Stimulated activated CD4-positive, alpha-beta T cell treated with anti-CD3 and anti-CD28 coated beads, TNF-alpha, amount 100 ng/mL, for 24 hours (primary cell): ENCODE measurements at places on chromosomes 6 and 20.

DNA sequence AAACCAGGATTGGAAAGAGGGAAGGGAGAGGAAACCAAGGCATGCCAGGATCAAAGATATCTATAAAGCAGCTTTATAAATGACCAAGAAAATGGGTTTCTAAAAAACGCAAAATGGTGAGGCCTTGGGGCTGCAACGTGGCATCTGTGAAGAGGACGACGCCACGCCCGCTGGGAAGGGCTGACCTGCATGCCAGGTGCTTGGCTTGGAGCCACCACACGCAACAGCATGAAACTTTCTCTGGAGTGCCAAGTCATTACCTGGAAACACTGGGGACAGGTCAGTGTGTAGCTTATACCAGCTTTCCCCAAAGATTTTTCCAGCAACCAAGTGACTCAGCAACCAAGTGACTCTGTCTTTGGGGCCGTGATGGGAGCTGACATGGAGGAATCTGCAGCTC lies 82.5 kb downstream of the POPDC3 start:
- DNase-seq: no peak

GRCh38 chr6:150214310-150214709 lies 71.5 kb downstream of the PPP1R14C start:
- no peak for DNase-seq

GRCh38 chr20:20888266-20888656 lies 175.8 kb upstream of the RALGAPA2 start:
- DNase-seq: no peak

GRCh38 chr20:24148372-24148771 lies 159.8 kb upstream of the GGTLC1 start:
- no peak for DNase-seq

DNA sequence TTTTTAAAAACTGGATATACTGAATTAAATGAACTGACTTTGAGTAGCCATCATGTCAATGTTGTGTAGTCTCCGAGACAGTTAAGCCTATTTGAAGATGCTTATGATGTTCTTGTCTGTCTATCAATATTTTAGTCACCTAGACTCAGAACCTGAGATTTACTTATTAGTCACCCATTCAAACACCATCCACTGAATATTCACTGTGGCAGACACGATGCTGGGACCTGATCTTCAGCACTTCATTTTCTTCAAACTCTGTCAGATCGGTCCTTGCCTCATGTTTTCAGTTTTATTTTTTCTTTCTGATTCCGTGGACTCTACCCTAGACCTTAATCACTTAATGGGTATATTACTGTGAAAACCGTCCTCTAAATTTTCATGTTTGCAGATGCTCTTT lies 123.7 kb upstream of the MCHR2 start:
- no peak for DNase-seq

GRCh38 chr20:59600472-59600871 lies 3.9 kb upstream of the PHACTR3 start:
- no peak for DNase-seq

DNA sequence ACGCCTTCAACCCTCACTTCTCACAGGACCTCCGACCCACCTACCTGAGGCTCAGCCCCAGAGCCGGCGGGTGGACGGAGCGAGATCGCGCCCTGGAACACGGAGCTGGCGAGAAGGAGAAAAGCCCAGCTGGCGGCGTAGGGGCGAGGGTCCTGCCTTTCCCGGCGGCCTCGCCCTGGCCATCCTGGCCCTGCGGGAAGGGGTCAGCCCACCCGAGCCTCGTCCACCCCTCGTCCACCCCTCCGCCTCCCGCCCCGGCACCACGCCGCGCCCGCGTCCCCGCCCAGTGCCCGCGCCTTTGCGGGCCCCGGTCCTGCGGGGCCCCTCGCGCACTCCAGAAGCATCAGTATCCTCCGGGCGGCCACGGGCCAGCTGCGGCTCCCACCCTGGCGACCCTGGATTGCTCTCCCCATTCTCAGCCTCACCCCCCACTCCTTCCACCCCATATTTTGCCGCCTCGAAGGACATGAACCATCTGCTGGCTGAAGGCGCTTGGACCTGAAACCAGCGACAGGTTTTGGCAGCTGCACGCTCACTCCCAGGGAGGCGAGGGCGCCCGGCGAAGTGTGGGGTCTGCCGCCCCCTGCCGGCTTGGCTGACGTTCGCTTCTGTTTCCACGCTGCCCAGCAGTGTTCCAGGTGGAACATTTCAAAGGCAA lies 65.1 kb downstream of the PLG start:
- DNase-seq: peak; percentile 31

DNA sequence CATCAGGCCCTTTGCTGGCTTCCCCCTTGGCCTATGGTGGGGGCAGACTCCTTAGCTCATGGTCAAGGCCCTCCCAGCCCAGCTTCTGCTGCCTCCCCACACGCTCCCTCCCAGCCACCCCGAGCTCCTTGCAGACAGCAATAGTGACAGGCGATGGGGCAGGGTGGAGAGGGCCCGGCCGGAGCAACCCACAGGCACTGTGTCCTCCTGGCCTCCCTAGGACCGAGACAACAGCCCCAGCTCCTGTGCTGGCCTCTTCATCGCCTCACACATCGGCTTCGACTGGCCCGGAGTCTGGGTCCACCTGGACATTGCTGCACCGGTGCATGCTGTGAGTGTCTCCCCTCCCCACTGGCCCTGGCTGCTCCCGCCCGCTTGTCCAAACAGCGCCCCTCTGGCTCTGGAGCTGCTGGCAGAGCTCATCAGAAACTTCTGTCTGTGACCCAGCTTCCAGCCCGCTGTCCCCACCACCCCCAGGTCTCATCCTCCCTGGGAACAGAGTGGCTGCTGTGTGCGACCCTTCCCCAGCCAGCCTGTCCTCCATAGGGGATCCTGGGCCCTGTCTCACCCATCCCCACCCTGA lies 21.8 kb downstream of the NPEPL1 start:
- no peak for DNase-seq

- DNase-seq: no peak
Observed at GRCh38 chr6:36917541-36918193, 31.9 kb downstream of the C6orf89 start.

DNA sequence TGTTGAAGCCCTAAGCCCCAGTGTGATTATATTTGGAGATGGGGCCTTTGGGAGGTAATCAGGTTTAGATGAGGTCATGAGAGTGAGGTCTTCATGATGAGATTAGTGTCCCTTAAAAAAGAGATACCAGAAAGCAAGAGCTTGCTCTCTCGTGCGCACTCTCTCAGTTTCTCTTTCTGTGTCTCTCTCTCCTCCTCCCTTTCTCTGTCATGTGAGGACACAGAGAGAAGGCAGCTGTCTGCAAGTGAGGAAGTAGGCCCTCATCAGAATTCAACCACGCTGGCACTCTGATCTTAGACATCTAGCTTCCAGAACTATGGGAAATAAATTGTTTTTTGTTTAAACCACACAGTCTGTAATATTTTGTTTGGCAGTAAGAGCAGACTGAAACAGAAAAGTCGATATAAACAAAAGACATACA lies 180.5 kb downstream of the IBTK start:
- DNase-seq: no peak

GRCh38 chr6:33904050-33904746 lies 100.4 kb upstream of the MLN start:
- DNase-seq: no peak

GRCh38 chr6:139109558-139109957 lies 25.3 kb upstream of the HECA start:
- DNase-seq: no peak

DNA sequence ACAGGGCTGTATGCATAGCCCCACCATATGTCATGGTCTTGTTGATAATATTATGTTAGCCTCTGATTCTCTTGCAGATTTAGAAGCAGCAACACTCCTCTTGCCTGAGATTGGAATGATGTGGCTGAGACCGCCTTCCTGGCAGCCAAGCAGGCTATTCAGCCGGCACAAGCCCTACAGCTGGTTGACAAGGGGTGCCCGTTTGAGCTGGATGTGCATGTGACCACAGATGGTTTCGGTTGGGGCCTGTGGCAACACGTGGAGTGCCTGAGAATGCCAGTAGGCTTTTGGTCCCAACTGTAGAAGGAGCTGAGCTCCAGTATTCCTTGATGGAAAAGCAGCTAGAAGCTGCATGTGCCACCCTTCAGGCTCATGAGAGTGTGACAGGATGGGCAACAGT lies 303.6 kb upstream of the POU3F2 start:
- no peak for DNase-seq

- no peak for DNase-seq
Observed at GRCh38 chr6:152637296-152638047, at the start of gene SYNE1. Gene SYNE1 (minus strand): TSS chr6:152637362. CDS start chr6:152628331, 9,031 bp downstream.

GRCh38 chr6:138575257-138575656 lies 76.0 kb upstream of the NHSL1 start:
- no peak for DNase-seq

DNA sequence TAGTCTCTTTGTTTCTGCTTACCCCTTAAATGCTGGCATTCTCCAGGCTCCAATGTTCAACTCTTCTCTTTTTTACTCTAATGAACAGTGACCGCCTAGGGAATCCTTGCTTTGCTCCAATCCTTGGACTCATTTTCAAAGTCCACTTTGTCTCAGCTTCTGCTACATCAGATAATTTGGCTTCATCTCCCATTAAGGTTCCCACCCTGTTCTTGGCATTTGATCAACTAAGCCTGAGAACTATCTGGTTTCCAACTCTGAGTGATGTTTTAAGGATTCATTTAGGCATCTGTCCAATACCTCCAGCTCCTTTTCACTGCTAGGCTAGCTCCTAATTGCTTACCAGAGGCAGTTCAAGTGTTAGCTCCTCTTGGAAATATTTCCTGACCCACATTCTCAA lies 64.9 kb downstream of the ME1 start:
- DNase-seq: no peak

DNA sequence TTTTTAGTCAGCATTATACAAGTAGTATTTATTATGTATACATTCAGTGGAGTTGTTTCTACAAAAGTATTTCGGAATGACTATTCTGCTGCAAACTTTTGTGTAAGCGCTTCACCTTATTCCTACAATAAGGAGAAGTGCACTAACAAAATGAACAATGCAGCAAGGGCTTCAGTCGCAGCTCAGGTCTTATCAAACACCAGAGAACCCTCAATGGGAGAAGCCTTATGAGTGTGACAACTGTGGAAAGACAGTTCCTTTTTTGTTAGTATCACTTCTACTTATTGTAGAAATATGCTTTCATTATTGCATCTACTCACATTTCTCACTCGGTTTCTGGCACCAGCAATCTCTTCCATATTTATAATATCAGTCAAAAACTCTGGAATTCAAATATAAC lies 18.8 kb downstream of the ZKSCAN3 start:
- DNase-seq: no peak

DNA sequence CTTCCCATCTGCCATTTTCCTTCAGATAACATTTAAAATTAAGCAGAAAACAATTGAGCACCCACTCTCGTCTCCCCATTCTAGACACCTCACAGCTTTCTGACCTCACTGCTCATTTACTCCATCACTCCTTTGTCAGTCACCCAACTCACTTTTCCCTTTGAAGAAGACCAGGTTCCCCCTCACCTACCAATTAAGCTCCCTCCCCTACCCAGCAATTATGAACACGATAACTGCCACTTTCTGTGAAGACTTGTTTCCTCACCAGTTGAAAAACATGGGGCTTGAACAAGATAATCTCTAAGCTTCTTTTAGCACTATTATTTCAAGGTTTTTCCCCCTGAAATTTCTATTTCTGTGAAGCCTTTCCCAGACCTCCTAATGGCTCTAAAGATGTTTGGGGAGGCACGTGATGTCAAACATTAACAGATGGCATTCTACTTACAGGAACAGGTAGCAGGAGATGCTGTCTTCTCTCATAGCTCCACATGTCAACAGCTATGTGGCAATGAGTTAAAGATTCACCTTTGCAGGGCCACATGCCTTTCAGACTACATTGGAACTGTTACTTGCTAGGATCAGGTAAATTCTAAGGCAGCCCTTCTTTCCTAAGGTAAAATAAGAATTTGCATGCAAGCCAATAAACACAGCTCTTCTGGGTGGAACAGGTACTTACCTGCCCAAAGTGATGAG lies 24.8 kb upstream of the SLA2 start:
- no peak for DNase-seq

DNA sequence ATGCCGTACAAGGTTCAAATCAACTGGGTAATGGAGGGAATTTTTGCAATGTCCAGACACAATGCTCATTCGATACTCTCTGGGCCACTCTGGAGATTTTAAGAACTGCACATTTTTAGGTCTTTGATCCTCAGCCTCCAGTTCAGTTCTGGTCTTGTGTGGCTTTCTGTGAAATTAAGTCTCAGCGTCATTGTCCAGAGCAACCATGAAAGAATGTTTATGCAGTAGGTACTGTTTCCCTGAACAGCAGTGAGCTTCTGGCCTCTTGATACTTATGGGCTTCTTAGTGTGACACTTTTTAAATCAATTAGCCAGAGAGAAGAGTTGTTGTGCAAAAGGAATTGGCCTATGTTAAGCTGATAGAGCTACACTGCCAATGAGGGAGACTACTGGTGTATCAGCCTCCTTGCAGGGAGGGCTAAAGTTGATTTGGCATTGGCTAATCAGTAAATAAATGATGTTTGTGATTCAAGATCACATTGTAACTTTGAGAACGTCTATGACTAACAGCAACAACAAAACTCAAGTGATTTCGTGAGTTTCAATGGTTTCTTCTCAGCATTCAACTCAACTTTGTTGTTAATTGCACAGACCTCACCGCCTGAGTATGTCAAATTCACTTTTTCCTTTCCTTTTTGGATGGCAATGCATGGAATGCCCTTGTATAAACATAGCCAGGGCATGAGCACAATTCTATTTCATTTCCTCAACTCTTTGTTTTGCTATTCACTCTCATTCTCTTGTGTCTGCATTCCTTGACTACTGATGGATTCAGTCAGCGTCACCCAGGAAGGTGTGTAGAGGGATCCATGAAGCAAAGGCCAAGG lies 85.1 kb downstream of the GJA1 start:
- no peak for DNase-seq

GRCh38 chr6:132478266-132478665 lies 34.6 kb downstream of the STX7 start:
- DNase-seq: no peak

DNA sequence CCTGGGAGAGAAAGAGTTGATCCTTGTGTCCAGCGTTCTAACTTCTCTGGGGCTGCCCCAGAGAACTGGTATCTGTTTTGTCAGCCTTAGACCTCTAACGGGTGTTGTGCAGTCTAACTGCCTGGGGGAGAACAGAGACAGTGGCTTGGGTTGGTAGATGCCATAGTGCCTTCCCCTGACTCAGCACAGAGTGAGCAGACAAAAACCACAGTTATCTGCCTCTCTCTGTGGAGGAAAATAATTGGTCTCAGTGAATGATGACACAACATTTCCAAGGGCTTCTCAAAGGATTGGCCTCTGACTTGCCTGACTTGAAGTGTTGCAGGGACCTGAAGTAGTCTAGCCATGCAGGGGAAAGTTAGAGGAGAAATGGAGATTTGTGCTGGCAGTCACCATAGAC lies 226.2 kb upstream of the MAN1A1 start:
- no peak for DNase-seq

- DNase-seq: no peak
Observed at GRCh38 chr6:161631676-161632194, 357.9 kb upstream of the AGPAT4 start.

GRCh38 chr6:112470376-112470775 lies 123.2 kb downstream of the RFPL4B start:
- no peak for DNase-seq

GRCh38 chr20:62666736-62667529 lies 24.6 kb downstream of the SLCO4A1 start:
- no peak for DNase-seq
